Activated T-helper 2 cell treated with anti-CD3 and anti-CD28 coated beads, Interferon-gamma antibody, Interleukin-2, Interleukin-4, amounts not matched to agents 10 μg/mL and 5 μg/mL and 100 μg/mL, durations not matched to agents 14 hours and 24 hours and 36 hours (primary cell): ENCODE measurements at places on chromosomes 12 and 14.

DNA sequence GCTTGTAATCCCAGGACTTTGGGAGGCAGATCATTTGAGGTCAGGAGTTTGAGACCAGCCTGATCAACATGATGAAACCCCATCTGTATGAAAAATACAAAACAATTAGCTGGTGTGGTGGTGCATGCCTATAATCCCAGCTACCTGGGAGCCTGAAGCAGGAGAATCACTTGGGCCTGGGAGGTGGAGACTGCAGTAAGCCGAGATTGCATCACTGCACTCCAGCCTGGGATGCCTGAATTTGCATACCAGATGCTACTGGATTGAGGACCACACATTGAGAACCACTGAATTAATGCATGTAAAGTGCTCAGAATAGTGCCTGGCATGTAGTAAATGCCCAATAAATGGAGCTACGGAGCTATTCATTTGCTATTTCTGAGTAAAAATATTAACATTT is 14.9 kb upstream of the MYH7 start:
- DNase-seq, result no peak

- no peak for DNase-seq
These were observed 82.4 kb downstream of the SYT10 start for GRCh38 chr12:33357181-33357580.

GRCh38 chr12:130761537-130762318 is 45.6 kb upstream of the RIMBP2 start:
- DNase-seq, result peak; percentile 22

- DNase-seq, result no peak
These were observed 7.5 kb upstream of the PTPRR start for GRCh38 chr12:70928071-70928470.

- no peak for DNase-seq
These were observed 966 bp downstream of the BICD1 start for GRCh38 chr12:32107359-32108267.

- no peak for DNase-seq
These were observed 980 bp downstream of the INTS13 start for GRCh38 chr12:26936559-26937442.

DNA sequence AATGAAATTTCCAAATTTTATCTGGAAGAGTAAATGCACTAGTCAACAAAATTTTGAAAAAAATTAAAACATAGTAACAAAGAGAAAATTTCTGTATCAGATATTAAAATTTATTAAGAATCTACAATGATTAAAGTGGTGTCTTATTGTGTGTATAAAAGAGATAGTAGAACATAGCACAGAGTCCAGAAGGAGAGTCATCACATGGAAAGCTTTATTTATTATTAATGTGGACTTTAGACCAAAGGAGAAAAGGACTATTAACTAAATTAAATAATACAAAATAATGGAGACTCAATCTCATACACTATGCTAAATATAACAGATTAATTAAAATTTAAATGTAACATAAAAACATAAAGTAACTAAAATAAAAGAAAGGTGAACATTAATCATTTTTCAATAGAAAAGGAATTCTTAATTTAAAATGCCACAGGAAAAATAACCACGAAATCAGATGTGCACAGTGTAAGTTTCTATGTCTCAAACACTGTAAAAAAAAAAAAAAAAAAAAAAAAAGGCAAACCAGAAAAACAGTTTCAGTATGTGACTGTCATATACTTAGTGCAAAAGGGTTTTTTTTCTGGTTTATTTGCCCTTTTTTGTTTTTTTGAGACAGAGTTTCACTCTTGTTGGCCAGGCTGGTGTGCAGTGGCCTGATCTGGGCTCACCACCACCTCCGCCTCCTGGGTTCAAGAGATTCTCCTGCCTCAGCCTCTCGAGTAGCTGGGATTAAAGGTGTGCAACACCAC is 95.4 kb downstream of the MYF5 start:
- DNase-seq, result no peak

- no peak for DNase-seq
These were observed 4.0 kb upstream of the ZNF385A start for GRCh38 chr12:54388237-54389133.

- no peak for DNase-seq
These were observed 525.3 kb downstream of the MED13L start for GRCh38 chr12:115752156-115752555.

DNA sequence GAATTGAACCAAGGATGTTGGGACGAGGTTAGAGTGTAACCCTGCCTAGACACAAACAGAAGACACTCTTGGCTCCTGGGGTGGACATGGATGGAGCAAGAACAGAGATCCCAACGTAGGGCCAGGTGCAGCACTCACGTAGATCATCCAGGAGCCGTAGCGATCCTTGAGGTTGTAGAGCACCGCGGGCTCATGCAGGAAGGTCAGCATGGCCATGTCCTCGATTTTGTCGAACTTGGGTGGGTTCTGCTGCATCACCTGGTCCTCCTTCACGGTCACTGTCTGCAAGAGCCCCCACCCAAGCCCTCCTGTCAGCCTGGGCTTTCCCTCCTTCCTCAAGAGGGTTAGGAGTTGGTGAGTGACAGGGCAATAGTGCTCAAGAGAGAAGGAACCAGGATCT is 2.5 kb downstream of the MYH7 start:
- no peak for DNase-seq

- DNase-seq, result no peak
These were observed 17.1 kb downstream of the PLD4 start for GRCh38 chr14:104941508-104942365.

DNA sequence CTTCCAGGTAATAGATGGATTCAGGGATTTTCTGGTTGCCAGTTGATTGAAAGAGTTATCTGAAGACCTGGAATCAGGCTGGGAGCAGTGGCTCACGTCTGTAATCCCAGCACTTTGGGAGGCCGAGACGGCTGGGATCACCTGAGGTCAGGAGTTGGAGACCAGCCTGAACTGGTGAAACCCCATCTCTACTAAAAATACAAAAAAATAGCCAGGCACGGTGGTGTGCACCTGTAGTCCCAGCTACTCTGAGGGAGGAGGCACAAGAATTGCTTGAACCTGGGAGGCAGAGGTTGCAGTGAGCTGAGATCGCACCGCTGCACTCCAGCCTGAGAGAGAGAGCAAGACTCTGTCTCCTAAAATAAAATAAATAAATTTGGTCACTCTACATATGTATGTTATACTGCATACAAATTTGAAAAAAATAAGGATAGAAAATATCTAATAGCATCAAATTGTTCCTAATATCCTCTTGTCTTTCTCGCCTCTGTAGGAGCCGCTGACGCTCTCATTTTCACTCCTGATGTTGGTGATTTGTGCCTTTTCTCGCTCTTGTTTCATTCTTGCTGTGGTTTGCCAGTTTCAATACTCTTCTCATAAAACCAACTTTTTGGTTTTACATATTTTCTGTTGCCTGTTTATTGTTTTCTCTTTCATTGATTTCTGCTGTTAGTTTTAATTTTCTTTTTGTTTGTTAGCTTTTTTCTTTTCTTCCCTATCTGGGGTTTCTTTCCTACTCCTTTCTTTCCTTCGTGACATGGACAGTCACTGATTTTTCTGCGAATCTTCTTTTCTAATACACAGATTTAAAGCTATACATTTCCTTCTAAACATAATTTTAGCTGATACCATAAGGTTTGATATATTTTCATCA is 23.8 kb upstream of the PLD4 start:
- no peak for DNase-seq

GRCh38 chr12:121975021-121975420 is 46.7 kb upstream of the BCL7A start:
- DNase-seq, result no peak

GRCh38 chr12:93519859-93520258 is 52.5 kb downstream of the MRPL42 start:
- DNase-seq, result no peak

- DNase-seq, result no peak
These were observed 3.2 kb upstream of the MMP19 start for GRCh38 chr12:55845785-55846496.

GRCh38 chr12:93089805-93090569 is 160.9 kb upstream of the EEA1 start:
- no peak for DNase-seq

DNA sequence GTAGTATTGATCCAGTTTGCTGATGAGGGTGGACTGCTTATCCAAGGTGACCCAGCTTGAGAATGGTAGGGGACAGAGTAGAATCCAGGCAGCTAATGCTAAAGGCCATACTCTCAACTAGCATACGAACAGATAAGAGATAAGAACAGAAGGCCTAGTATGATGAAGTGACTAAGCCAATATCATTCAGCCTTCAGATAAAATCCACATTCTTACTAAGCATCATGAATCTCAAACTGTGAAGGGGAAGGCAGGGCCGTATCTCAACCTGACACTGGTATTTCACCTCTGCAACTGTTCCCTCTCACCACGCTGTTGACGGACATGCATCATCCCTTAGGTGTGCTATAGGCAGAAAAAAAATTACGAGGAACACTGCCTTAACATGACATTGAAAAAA is 8.1 kb upstream of the CKAP4 start:
- no peak for DNase-seq
